Progenitor cell of endocrine pancreas (in vitro differentiated cells): ENCODE measurements at places on chromosomes 5 and 9. TPM values are rescaled to one million over a fixed set of nuclear protein-coding genes. Genes with fewer than 3 reads are reported as not detected.
A peak's percentile ranks its signal among the peaks of the same experiment; 100 is the strongest.

The IL9 gene
- total RNA-seq: not detected in 2 replicates

- DNase-seq: no peak
Observed at GRCh38 chr9:126331964-126332748, 5.5 kb downstream of the MVB12B start.

DNA sequence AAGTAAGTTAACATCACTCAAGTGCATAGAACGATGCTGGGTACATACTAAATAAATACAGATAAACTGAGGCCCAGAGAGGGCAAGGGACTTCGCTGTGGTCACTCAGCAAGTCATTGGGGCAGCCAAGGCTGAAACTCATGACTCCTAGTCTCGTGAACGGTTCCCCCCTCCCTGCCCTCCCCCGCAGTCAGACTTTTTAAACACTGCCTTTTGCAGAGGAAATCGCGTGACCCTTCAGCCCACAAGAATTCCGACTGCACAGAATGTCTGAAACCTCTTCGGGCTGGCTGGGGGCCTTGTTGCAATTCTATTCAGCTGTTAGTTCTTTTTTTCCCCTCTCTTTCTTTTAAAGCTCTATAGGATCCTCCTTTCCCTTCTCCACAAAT lies 28.1 kb downstream of the NEK6 start:
- DNase-seq: no peak

GRCh38 chr9:81729135-81729534 lies 39.8 kb upstream of the TLE1 start:
- DNase-seq: no peak

DNA sequence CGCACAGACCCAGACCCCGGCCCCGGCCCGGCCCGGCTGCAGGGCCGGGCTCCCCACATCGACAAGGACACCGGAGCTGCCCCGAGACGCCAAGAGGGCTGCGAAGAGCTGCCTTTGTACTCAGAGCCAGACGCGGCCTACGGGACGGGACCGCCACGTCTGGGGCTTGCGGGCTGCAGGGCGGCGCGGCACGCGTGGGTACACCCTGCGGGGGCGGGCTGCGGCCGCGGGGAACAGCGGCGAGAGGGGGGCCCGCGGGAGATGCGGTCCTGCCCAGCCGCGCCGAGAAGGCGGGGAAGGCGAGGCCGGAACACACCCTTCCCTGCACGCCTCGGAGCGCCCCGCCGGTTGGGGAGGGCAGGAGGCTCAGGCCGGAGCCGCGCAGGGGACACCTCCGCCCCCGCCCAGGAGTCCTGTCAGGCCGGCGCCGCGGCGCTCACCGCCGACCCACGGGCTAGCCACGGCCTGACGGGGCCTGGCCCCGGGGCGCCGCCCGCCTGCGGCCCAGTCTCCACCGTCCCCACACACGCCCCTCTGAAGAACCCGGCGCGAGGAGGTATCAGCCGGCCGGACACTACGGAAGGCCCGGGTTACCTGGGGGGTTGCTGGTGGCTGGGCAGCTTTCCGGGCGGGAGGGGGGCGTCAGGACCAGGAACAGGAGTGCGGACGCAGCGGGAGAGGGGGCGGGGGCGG lies 478 bp downstream of the RAB14 start:
- DNase-seq: peak; percentile 31
